Pulmonary artery endothelial cell (primary cell): ENCODE measurements at places on chromosomes 6 and 20. TPM values are rescaled to one million over a fixed set of nuclear protein-coding genes. Genes with fewer than 3 reads are reported as not detected.

- no peak for DNase-seq
Observed at GRCh38 chr6:89010825-89011224, 47.4 kb upstream of the RNGTT start.

AP5S1 gene
- total RNA-seq = 18.6 and 23.0 TPM in 2 replicates

ATP9A gene
- total RNA-seq = 31.1 TPM in 2 replicates

DNA sequence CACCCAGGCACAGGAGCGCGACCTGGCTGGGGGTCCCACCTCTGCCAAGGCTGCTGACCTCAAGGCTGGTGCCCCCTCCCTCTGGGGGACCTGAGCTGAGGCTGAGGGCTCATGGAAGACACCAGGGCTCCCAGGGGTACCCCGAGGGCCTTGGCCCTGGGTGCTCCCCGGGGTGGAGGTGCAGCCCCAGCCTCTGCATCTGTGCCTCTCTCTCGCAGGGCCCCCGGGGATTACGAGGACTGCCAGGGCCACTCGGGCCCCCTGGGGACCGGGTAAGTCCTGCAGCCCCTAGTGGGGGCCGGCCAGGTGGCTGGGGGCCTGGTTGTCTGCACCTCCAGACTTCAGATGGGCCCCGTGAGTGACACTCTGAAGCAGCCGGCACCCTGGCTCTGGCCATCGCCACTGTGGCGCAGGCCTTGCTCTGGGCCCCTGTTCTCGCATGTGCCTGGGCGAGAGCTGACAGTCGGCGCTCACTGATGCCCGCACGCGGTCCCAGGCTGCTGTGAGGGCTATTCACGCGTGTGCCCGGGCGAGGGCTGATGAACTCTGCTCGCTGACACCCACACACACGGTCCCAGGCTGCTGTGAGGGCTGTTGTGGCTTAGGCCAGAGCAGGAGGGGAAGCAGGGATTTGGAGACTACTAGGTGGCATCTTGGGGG is 9.3 kb downstream of the COL9A3 start:
- DNase-seq = no peak

TRAPPC3L gene
- total RNA-seq = 0.04 and 0.07 TPM in 2 replicates

- DNase-seq = no peak
Observed at GRCh38 chr6:165984729-165985275, 182.8 kb downstream of the TBXT start.

ZBP1 gene
- not detected in 2 replicates for total RNA-seq

- DNase-seq = no peak
Observed at GRCh38 chr6:159107451-159108260, 61.5 kb upstream of the FNDC1 start.

- DNase-seq = no peak
Observed at GRCh38 chr6:34090529-34090928, 55.4 kb downstream of the GRM4 start.
